ENCODE measurements at places on chromosomes 6 and 20.

DNA sequence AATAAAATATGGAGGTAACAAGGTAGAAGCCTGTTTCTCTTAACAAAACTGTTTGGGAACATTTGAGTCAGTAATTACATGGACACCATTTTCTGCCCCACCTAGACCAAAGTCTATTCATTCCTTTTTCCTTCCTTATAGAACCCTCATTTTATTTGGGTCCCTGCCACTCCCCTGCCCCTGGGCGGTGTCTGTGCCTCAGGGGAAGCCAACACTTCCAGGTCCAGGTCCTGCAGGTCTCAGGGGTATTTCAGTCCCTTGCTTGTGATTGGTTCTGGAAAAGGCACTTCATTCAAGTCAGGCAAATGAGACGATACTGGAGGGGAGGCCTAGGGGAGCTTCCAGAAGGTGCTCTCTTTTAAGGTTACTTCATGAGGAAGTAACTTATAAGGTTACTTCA, 42.3 kb downstream of the SLC35D3 start:
- no peak for DNase-seq

- no peak for DNase-seq
Measured at GRCh38 chr6:150900049-150900448, 34.5 kb downstream of the MTHFD1L start.

- no peak for DNase-seq
Measured at GRCh38 chr20:3208786-3209256, 477 bp upstream of the ITPA start.

GRCh38 chr6:147615659-147616456, 107.4 kb downstream of the SAMD5 start:
- no peak for DNase-seq

DNA sequence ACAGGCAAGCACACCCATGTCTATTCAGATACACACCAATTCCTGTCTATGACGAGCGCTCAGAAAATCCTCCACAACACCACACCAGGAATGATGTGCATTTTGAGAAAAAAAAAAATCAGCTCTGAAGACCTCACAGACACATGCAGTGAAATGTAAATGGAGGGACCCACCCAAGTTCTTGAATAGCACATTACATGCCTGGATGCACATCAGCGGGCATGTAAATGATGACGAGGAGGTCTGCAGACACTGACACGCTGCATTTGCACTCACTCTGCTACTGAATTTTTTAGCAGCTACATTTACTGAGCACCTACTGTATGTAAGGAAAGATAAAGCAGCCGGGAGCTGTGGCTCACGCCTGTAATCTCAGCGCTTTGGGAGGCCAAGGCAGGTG, 14.7 kb downstream of the NRSN2 start:
- DNase-seq, result no peak

GRCh38 chr6:106063448-106063850, 22.7 kb upstream of the PRDM1 start:
- no peak for DNase-seq

DNA sequence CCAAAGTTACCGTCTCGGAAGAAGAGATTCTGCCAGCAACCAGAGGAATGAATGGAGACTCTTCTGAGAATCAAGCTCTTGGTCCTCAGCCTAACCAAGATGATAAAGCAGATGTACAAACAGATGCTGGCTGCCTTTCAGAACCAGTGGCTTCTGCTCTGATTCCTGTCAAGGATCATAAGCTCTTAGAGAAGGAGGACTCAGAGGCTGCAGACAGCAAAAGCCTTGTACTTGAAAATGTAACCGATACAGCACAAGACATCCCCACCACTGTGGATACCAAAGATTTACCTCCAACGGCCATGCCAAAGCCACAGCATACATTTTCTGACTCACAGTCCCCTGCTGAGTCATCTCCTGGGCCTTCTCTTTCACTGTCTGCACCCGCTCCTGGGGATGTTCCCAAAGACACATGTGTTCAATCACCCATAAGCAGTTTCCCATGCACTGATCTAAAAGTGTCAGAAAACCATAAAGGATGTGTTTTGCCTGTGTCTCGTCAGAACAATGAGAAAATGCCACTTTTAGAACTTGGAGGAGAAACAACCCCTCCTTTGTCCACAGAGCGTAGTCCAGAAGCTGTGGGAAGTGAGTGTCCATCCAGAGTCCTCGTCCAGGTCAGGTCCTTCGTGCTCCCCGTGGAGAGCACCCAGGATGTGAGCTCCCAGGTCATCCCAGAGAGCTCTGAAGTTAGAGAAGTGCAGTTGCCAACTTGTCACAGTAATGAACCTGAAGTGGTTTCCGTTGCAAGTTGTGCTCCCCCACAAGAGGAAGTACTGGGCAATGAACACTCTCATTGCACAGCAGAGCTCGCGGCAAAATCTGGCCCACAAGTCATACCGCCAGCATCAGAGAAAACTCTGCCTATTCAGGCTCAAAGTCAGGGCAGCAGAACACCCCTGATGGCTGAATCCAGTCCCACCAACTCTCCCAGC, 109.6 kb downstream of the RTN4IP1 start:
- peak; percentile 87 for DNase-seq

Measured in CD8-positive, alpha-beta memory T cell (primary cell).